GM12891 (cell line): ENCODE measurements at places on chromosomes 5 and 9.

GRCh38 chr9:37273595-37273994 is 148.9 kb upstream of the GRHPR start:
- DNase-seq: no peak

- DNase-seq: no peak
Measured at GRCh38 chr5:128633901-128634300, 95.9 kb upstream of the FBN2 start.

DNA sequence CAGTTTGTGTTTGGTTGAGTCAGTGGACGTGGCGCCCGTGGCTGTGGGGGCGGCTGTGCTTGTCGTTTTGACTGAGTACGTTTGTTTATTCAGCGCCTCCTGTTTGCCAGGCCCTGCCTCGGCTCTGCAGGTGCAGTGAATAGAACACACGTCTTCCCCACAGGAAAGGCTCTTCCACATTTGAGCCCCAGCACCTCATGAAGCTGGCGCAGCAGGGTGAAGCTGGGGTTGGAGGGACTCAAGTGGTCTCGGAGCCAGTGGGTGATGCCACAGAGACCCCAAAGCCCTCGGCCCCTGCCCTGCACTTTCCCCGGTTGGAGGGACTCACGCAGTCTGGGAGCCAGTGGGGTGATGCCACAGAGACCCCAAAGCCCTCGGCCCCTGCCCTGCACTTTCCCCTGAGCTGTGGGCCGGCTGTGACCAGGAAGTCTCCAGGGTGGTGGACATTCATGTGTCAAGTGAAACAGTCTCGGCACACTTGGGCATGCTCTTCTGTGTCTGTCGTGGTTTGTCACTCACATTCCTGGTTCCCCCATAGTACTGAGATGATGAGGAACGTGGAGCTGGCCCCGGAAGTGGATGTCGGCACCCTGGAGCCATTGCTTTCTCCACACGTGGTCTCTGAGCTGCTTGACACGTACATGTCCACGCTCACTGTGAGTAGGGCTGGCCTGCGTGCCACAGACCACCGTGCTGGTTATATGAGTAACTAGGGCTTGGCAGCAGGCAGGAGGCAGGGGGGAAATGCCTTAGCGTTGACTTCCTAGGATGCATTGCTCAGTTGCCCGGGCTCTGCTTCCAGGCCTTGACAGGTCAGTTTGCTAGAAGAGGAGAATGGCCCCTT is 13.6 kb downstream of the EXOC3 start:
- DNase-seq: no peak

DNA sequence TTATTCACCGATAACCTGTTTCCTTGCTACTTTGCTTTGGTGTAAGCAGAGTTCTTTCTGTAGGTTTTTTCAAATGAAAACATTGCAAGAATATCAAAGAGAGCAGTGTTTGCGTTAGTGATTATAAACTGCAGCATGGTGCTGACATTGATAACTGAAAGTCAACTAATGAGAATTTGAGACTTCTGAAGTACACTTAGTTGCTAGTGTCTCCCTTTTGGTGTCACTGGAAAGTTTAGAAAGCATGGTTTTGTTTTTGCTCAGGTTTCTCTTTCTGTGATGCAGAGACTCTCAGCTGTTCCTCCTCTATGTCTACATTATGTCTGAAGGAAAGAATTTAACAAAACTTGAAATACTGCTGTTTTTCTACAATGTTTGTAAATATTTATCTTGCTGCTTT is 80.2 kb upstream of the ZNF169 start:
- DNase-seq: no peak

DNA sequence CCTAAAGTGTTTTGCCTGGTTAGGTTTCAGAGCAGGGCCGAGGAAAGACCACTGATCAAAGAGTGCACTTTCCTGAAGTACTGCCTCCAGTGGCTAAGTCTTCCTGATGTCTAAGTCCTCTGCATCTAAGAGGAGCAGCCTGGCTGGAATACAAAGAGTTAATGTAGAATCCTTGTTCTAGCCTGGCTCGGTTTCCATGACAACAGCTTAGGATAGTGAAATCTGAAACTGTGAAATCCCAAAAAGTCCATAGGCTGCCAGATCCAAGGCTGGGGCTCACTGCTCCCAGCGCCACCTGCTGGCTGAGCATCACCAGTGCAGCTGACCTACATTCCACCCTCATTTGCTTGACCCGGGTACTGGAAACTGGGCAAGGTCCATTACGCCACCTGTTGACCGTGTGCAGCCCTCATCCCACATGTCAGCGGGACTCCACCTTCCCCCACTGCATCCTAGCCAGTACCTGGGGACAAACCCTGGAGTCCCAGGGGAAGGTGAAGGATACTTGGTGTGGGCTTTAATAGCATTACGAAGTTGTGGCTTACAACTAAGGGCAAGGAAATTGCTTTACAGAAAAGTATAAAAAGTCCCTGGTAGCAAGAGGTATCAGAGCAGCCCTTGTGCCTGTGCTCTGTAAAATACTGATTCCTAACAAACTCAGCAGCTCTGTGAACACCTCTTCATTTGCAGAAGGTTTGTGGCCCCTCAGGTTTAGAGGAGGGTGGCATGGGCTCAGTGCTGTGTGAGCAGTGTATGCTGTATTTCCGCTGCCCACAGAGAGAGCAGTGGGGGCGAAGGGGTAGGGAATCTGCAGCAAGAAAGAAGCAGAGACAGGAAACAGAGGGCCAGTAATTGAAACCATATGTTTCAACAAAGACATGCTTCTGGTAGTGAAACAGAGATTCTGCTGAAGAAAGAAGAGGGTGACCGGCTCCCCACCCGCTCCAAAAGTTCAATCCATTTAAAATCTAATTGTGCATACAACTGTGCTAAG is 36.0 kb downstream of the PCDHGC5 start:
- DNase-seq: no peak

DNA sequence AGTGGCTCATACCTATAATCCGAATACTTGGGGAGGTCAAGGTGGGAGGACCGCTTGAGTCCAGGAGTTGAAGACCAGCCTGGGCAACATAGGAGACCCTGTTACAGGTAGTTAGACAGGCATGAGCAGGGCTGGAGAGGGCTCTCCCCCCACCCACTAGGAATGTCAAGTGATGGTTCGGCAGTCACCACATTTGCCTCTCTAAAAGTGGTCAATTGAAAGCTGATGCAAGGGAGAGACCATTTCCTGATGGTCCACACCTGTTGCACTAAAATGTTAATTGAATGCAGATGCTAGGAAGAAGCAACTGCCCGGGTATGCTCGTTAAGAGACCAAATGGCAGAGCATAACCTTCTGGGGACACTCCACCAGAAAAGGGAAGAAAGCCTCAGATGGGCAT is 82.7 kb downstream of the SFXN1 start:
- no peak for DNase-seq

DNA sequence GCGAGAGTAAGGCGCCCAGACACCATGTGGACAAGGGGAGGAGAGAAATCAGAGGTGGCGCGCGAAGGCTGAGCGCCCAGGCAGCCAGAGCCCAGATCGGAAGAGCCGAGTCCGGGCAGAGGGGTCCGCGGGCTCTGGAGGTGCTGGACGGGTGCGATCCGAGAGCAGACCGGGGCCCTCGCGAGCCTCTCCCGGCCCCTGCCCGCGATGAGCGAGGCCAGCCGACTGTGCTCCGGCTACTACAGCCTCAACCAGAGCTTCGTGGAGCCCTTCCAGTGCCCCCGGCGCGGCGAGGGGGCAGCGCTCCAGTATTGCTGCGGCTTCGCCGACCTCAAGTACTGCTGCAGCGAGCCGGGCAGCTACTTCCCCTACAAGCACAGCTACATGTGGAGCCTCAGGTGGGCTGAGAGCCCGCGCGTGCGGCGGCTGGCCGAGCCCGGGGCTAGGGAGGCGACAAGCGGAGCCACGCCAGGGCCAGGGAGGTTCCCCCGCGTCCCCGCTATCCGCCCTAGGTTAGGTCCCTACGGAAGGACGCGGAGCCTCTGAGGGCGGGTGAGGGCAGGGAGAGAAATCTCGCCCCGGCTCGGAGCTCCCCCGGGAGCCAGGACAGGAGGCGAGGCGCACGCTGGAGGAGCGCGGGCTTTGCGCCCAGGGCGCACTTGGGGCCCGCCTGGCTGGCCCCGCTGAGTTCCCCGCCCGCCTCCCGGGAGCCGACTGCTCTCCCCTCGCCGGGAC is at the start of gene SHISAL2B:
Gene SHISAL2B (plus strand): TSS at position 87 of the 735 bp plus-strand sequence. CDS start 121 bp downstream, at position 208.
- peak; percentile 37 for DNase-seq

DNA sequence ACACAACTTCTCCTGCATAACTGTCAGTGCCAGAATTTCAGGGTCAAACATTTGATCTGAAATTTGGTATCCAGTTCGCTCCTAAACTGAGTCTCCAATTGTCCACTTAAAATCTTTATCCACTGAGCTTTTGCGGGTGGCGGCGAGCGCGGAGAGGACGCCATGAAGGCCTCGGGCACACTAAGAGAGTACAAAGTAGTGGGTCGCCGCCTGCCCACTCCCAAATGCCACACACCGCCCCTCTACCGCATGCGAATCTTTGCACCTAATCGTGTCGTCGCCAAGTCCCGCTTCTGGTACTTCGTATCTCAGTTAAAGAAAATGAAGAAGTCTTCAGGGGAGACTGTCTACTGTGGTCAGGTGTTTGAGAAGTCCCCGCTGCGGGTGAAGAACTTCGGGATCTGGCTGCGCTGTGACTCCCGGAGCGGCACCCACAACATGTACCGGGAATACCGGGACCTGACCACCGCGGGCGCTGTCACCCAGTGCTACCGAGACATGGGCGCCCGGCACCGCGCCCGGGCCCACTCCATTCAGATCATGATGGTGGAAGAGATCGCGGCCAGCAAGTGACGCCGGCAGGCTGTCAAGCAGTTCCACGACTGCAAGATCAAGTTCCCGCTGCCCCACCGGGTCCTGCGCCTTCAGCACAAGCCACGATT is 913.7 kb upstream of the DMAC1 start:
- DNase-seq: no peak

- no peak for DNase-seq
Measured at GRCh38 chr5:43304525-43304924, 8.7 kb downstream of the HMGCS1 start.

DNA sequence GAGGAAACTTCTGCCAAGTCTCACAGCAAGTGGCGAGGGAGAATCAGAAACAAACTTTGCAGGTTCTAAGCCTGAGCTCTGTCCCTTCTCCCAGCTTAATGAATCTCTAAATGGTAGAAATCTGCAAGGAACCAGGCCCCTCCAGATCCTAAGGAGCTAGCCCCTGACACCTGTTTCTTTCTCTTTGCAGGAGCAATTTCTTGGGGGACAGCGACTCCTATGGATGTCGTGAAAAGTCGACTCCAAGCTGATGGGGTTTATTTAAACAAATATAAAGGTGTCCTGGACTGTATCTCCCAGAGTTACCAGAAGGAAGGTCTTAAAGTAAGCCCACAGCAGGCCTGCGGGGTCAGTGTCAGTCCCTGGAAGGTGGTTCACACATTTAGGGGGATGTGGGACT is 21.8 kb downstream of the IL9 start:
- DNase-seq: no peak

DNA sequence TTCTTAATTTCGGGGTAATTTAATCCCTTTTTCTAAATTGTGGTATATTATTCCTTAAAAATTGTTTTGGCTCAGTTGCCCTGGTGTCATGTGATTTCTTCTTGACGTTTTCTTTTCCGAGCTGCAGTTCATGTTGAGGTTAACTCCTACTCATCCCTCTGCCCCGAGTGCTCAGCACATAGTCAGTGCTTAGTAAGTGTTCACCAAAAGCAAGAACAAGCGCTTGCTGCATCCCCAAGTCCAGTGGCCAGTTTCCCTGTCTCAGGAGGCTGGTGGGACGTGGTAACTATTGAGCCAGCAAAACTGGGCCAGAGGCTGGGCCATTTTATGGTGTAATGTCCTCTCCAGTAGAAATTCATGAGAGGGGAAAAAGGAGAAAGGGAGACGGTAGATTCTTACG is 23.3 kb downstream of the TRIO start:
- DNase-seq: no peak

- DNase-seq: no peak
Measured at GRCh38 chr9:137250329-137251193, 525 bp upstream of the STPG3 start.

DNA sequence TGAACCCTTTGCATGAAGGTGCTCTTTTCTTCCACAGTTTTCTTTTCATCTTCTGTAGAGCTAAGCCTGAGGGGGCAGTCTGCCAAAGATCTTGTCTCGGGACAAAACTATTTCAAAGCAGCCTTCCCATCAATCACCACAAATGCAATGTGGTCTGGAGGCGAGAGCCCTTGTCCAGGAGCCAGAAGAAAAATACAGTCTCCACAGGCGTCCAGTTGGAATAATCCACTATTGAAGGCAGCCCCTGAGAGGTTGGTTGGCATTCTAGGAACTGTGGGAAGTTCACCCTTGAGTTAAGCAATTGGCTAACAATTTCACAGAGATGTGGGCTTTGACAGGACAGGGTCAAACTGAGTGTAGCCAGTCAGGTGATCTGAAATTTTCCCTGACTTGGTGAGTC is 72.0 kb downstream of the SEMA6A start:
- no peak for DNase-seq

DNA sequence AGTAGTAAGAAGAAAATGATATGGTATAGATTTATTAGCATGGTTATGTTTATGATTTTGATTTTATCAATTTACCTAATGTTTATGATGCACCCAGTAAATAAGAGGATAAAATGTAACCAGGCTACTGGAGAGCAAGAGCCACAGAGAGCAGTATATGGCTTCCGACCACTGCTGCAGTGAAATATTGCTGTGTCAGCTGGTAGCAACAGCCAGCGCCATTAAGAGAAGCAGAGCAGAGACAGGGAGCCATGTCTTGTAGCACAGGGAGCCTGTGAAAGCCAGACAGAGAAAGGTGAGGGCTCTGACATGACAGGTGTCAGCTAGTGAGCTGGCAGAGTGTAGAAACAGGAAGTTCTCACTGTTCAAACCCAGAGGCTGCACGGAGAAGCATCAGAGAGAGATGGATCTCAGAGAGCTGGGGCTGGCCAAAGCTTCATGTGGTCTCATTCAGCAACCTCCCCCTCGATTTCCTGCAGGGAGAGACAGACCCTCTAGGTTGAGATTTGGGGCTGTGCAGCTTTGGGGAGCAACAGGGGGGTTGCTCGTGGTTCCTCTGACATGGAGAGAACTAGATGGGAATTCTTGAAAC is 202.1 kb downstream of the MED10 start:
- no peak for DNase-seq

- DNase-seq: no peak
Measured at GRCh38 chr5:83029912-83030311, 47.3 kb downstream of the TMEM167A start.

- no peak for DNase-seq
Measured at GRCh38 chr5:136185974-136186665, 6.8 kb downstream of the SMIM32 start.

DNA sequence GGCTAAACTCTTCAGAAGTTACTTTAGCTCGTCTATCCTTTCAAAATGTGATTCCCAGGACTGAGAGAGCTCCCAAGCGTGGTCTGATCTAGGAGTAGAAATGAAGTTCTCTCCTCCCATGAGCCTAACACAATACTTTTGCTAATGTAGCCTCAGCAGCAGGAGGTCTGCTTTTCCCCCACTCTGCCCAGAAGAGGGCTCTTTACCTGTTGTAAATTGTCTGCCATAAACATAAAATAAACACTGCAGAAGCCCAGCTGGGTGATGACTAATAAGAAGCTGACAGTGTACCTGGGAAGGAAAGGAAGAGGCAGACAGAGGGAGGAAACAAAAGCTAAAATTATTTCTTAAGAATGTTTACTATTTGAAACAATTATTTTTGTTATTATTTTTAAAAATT is 15.4 kb downstream of the SLC36A3 start:
- no peak for DNase-seq

GRCh38 chr9:4979239-4979638 is 5.8 kb upstream of the JAK2 start:
- no peak for DNase-seq
